ENCODE measurements at places on chromosomes 7 and 10.

- DNase-seq: no peak
These were observed 6.4 kb downstream of the USP6NL start for GRCh38 chr10:11604865-11605650.

DNA sequence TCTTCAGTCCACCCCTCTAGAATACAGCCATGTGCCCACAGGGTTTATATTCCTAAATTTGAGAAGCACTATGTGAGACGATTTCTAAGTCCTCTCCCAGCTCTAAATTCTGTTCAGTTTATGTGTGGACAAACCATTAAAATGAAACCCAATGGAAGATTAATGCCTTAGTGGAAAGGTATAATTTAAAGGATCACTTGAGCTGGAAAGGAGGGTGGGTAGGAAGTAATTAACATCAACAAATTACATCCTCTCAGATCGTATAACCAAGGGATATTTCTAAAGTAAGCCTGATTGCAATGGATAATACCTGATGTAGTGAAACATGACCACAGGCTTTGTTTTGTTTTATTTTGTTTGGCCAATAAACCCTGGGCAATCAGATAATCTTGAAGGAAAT, 511.0 kb upstream of the COBL start:
- DNase-seq: no peak

GRCh38 chr10:20276127-20276979, 460.1 kb downstream of the PLXDC2 start:
- peak; percentile 4 for DNase-seq

DNA sequence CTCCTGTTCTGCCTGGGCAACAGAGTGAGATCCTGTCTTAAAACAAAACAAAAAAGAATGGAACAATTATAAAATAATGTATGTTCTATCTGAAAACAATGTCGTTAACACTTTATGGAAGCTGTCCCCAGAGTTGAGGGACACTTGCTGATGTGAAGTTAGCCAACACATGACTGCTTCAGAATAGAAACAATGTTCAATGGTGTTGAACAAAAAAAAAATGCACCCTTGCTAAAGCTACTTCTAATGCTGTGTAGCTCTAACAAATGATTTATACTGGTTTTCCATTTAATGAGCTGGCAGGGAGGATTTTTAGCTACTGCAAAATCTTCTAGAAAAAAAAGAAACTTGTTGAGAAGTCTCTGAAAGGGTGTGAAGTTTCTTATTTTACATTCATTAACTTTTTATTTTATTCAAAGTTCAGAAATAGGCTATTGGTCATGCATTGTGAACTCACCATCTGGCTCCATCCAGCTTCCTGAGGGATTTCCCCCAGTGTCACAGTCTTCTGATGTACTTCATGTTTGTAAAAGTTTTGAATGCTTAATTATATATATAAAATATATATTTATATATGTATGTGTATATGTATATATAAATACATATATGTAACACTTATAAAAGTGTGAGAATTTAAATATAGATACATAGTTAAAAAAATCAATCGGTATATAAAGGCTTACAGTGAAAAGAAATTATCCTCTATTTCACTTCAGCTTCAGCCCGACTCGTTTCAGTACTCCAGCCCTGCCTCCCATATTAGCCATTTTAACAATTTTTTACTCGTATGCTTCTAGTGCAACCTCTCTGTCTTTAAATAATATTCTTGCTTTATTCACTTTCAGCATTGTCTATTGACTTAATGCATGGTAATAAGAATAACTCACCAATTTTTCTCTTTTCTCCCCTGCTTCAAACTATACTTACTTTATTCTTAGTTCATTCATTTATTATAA, 35.0 kb downstream of the HDAC9 start:
- DNase-seq: no peak

- DNase-seq: no peak
These were observed 39.5 kb downstream of the RSU1 start for GRCh38 chr10:16777473-16778370.

DNA sequence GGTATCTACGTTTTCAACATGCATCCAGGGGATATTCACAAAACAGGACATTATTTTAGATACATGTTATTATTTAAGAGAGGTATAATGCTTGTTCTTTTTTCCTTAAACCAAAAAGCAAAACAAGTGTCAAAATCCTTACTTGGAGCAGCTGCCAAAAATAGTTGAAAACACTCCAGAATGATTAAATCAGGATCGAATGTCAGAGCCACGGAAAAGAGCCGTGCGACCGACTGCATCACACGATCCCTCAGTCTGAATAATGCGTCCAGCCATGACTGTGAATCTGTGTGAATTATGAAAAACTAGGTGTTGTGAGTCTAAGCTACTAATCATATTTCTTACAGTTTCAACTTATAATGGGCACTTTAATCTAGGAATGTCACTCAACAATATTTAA, 126.0 kb downstream of the PARD3 start:
- no peak for DNase-seq

DNA sequence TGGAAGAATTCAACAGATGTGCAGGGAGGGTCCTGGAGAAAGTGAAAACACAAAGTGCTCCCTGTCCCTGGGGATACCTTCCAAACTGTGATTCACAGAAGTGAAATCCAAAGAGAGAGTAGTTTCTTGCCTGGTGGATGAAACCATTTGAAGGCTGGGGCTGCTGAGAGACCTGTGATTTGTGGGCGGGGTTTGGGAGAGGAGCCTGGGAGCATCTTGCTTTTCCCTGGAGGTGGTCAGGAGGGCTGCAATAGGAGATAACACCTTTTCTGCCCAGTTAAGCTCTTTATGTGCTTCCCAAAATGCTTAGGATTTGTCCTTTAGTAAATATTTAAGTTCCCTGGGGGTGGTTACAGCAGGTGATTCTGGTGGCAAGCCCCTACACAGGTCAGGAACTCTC, 105.3 kb upstream of the TPK1 start:
- no peak for DNase-seq

- no peak for DNase-seq
These were observed 84.7 kb downstream of the CCNY start for GRCh38 chr10:35420827-35421552.

- no peak for DNase-seq
These were observed 14.9 kb downstream of the GLI3 start for GRCh38 chr7:42222125-42222524.

DNA sequence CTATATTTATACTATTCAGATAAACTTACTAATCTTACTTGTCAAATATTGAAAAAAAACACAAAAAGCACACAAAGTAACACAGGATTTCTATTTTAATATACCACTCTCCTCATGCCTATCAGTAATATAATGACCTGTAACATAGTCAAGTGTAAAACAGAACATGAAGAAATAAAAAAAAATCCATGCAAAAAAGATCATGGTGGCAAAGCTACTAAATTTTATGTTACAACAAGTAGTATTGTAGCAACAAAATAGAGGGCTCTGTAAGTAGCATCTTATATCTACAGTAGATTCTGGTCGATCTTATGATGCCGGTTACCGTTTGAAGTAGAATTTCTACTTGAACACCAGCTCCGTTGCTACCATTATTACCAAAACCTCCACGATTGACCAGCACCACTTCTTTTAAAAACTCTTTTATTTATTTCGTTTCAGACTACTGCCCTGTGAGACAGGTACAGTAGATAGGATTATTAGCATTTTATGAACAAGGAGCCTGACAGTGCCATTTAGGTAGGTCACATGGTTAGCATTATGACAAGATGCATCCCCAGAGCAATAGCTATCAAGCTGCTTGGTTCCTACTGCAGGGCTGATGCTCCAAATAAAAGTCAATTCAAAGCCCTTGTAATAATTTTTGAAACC, 2.1 kb downstream of the CPED1 start:
- no peak for DNase-seq

- DNase-seq: no peak
These were observed 351.1 kb upstream of the KLF6 start for GRCh38 chr10:4136121-4136520.

- no peak for DNase-seq
These were observed 48.3 kb upstream of the ZMIZ2 start for GRCh38 chr7:44700322-44700721.

DNA sequence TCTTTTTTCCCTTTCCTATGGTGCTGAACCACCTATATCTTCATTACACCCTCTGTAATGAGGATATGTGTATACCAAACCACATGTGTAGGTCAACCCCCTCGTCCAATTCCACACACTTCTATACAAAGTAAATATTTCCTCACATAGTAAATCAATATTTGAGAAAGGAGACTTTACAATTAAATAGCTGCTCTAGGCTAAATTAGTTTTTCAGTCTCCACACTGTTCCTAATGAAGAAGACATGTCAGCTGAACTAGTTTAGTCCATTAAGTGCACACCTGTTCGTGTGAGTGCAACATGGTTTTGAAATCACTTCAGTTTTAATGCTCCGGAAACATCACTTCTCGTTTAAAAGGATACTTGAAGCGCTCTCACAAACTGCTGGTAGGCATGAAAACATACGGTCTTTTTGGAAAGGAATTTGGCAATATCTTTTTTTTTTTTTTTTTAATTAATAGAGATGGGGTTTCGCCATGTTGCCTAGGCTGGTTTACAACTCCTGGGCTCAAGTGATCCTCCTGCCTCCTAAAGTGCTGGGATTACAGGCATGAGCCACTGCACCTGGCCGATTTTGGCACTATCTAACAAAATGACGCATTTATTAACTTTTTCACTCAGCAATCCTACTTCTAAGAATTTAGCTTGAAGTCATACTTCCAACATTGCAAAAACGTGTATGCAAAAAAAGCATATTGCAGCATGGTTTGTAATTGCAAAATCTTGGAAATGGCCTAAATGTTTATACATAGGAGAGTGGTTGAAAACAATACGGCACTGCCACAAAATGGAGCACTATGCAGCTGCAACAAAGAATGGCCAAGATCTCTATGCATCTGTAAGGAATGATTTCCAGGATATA, 2.1 kb upstream of the XRCC2 start:
- DNase-seq: no peak

- DNase-seq: peak; percentile 76
These were observed at the start of gene EGFR for GRCh38 chr7:55018361-55019190. Gene EGFR (plus strand): TSS chr7:55019017. CDS start chr7:55019278, 261 bp downstream.

- DNase-seq: no peak
These were observed 4.8 kb downstream of the ANK3 start for GRCh38 chr10:60384708-60385398.

GRCh38 chr10:7491949-7492659, 81.3 kb upstream of the SFMBT2 start:
- DNase-seq: no peak

- no peak for DNase-seq
These were observed 10.4 kb upstream of the SORCS3 start for GRCh38 chr10:104630731-104631130.

- no peak for DNase-seq
These were observed 6.8 kb upstream of the ASB15 start for GRCh38 chr7:123594813-123595241.

DNA sequence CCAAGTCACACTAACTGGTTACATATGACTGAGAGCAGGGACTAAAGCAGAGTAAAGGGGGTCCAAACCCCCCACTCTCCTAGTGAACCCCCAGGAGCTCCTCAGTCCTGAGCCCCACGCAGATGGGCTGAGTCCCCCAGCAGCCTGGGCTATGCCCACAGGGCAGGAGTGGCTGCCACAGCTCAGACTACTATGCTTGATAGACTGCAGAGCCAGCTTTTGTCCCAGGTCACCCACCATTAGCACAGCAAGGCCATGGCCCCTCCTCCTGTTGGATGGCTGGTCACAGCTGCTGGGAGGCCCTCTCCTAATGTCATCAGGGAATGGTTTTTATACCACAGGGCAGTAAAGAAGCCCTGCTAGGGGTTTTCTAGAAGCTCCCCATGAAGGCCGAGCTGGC, 46.3 kb upstream of the FGFR2 start:
- no peak for DNase-seq

GRCh38 chr7:119929891-119930290, 343.1 kb upstream of the KCND2 start:
- DNase-seq: no peak

- DNase-seq: peak; percentile 19
These were observed 86.7 kb downstream of the ZNF33B start for GRCh38 chr10:42551582-42552187.

GRCh38 chr10:60182691-60183090, 207.0 kb downstream of the ANK3 start:
- DNase-seq: no peak

DNA sequence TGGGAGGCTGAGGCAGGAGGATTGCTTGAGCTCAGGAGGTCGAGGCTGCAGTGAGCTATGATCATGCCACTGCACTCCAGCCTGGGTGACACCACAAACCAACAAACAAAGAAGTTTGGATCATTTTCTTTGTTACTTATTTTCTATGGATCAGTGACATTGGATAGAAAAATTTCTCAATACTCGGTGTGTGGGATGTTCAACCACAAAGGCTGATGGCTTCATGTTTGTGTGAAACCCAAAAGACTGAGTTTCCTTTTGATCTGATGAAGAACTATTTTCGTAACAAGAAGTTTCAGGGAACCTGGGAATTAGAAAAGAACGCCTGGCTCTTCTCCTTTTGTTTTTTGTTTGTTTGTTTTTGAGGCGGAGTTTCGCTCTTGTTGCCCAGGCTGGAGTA, 104.0 kb downstream of the HOXA1 start:
- no peak for DNase-seq
